T-helper 17 cell (primary cell): ENCODE measurements at places on chromosomes 5 and 9.

- H3K4me3 ChIP-seq, result no peak within 1 kb of the TSS
- no peaks in the 10 kb centered on the region for H3K36me3 ChIP-seq
- no peak for DNase-seq
- H3K27me3 ChIP-seq, result peaks cover 19% of the 10 kb centered on the region
- H3K27ac ChIP-seq, result no peak within 1 kb of the TSS
These were observed at the start of gene FAM81B for GRCh38 chr5:95390812-95391492. FAM81B (plus strand) TSS chr5:95391366; CDS start chr5:95391390, 24 bp downstream.

DNA sequence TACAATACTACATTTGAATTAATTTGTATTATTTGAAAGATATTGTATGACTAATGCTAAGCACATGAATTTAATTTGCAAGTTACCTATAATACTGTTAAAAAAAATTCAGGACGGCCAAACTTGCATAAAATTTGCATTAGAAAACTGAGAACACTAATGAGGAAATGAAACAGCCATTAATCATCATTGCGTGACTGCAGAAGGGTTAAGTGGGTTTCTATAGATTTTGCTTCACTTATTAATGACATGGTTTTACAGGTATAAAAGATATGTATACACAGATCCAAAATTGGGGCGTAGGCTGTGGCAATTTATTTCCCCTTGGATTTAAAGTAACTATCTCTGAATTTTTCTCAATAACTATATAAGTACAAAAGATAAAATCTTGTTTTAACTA lies 882.6 kb downstream of the PTPRD start:
- no peak overlapping the region for H3K27ac ChIP-seq
- H3K36me3 ChIP-seq, result no peaks in the 10 kb centered on the region
- H3K4me3 ChIP-seq, result no peak overlapping the region

DNA sequence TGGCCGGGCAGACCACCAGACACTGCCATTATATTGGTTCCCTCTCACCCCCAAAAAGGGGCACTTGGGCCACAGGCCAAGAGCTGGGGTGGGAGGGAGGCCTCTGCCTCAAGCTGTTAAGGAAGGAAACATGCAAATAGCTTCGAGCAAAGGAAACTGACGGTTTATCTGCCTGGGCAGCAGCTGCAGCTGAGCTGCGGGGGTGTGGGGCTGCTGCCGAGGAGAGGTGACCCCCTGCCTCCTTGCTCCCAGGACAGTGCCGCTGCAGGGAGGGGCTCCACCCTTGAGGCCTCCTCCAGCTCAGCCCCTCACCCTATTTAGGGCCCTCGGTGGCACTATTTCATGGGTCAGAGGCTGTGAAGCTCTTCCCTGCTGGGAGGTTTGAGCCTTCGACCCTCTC lies 789 bp downstream of the DOK3 start:
- peaks cover 10% of the 10 kb centered on the region for H3K4me1 ChIP-seq
- H3K4me3 ChIP-seq, result peak overlapping the region; percentile 58
- H3K27me3 ChIP-seq, result no peaks in the 10 kb centered on the region
- H3K27ac ChIP-seq, result no peak overlapping the region

- H3K4me1 ChIP-seq, result no peaks in the 10 kb centered on the region
- DNase-seq, result no peak
- peaks cover 14% of the 10 kb centered on the region for H3K27me3 ChIP-seq
- H3K4me3 ChIP-seq, result no peak overlapping the region
- no peaks in the 10 kb centered on the region for H3K36me3 ChIP-seq
These were observed 277.3 kb downstream of the GLIS3 start for GRCh38 chr9:4022435-4023067.

- no peak for DNase-seq
- H3K27me3 ChIP-seq, result peaks cover 38% of the 10 kb centered on the region
- no peaks in the 10 kb centered on the region for H3K4me1 ChIP-seq
- H3K36me3 ChIP-seq, result no peaks in the 10 kb centered on the region
- no peak overlapping the region for H3K4me3 ChIP-seq
These were observed 69.0 kb upstream of the GGTA1 start for GRCh38 chr9:121568343-121569265.

- no peak overlapping the region for H3K4me3 ChIP-seq
- H3K36me3 ChIP-seq, result no peaks in the 10 kb centered on the region
- H3K4me1 ChIP-seq, result peaks cover 2% of the 10 kb centered on the region
- DNase-seq, result no peak
- no peaks in the 10 kb centered on the region for H3K27me3 ChIP-seq
These were observed 5.9 kb upstream of the C9orf40 start for GRCh38 chr9:74958587-74958986.

GRCh38 chr5:8522646-8523045 lies 653.7 kb downstream of the MTRR start:
- H3K27me3 ChIP-seq, result peaks cover 4% of the 10 kb centered on the region
- no peak overlapping the region for H3K27ac ChIP-seq
- H3K4me1 ChIP-seq, result no peaks in the 10 kb centered on the region
- DNase-seq, result no peak
